Lung (tissue), 17 donors: ENCODE measurements at places on chromosomes 2 and 18. TPM values are rescaled to one million over a fixed set of nuclear protein-coding genes. Genes with fewer than 3 reads are reported as not detected.

- DNase-seq, result no peak
These were observed 23.6 kb upstream of the MRPL33 start for GRCh38 chr2:27747827-27748352.

GAREM2 gene
- 1.2 TPM for total RNA-seq

GPR45 gene
- not detected for total RNA-seq

LINC00305 gene
- not detected for total RNA-seq

- DNase-seq, result peak; percentile 92
These were observed 269.3 kb downstream of the TTC32 start for GRCh38 chr2:19632403-19632991.

DNA sequence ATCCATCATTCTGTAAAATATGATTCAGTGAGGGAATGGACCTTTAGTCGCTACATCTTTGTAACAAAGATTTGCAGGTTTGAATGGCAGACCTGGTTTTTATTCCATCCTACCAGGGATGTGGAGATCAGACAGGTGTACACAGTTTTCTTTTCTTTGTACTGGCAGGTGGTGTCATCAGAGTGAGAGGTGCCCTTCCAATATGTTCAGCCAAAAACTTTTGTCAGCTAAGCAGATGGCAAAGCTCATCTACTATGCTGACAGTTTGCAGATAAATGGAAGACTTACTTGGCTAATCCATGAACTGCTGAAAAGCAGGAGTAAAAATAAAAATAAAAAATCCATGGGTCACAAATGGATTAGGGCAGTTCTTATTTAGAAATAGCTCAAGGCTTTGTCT is 185.5 kb upstream of the DOK6 start:
- DNase-seq, result no peak

TMEM198 gene
- 7.1 TPM for total RNA-seq

MRO gene
- 0.71 TPM for total RNA-seq

DNA sequence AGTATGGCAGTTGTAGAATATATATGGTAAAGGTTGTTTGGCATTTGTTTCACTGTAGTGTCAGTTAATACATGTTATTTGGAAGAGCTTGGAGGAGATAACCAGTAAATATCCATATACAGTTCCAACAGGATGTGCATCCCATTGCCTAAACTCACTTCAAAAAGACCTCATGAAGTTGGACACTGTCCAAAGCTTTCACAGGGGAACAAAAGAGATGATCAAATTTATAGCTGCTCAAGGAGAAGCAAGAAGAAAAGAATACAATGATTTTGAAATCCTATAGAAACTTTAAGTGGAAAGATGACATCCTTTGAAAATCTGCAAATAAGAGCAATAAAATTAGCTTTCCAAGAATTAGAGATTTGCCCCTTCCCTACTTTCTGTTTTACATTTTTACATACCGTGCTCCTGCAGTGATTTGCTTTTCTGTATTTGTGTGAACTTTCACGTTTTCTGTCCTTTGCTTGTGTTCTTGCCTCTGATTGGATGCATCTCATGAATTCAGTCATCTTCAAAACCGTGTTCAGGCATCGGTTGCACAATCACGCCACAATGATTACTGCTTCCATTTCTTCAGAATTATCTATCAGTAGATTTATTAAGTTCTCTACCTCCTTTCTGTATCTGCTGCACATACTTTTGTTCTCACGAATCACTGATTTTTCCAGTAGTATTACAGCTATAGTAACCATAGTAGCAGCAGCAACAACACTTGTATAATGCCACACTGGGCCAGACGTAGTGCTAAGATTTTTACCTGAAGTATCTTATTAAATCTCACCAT is 83.8 kb downstream of the PARD3B start:
- DNase-seq, result peak; percentile 84

GRCh38 chr2:7880566-7880965 is 801.3 kb upstream of the ID2 start:
- DNase-seq, result no peak

- no peak for DNase-seq
These were observed 63.7 kb upstream of the POU3F3 start for GRCh38 chr2:104790100-104790811.

GRCh38 chr18:22214731-22215528 is 45.5 kb downstream of the GATA6 start:
- no peak for DNase-seq

DNA sequence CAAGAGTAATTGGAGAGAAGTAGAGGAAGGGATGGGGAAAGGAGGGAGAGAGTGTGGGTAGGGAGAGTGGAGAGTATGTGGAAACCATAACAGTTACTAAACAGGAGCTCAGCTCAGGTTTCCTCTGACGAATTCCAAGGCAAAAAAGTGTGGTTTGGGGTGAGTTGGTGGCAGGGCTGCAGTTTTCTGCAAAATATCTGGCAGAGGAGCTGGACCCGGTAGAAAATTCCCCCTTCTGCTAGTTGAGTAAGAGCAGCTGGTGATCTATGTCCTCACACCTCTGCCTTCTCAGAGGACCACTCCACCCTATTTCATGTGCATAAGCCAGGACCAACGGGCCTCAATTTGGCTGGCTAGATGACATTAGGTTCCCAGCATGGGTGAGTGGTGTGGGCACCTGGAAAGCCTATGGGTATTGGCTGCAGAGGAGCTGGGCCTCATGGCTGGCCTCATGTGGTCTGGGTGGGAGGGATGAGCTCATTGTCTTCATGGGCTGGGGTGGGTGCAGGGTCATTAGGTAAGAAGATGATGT is 13.2 kb downstream of the NRP2 start:
- no peak for DNase-seq

DNA sequence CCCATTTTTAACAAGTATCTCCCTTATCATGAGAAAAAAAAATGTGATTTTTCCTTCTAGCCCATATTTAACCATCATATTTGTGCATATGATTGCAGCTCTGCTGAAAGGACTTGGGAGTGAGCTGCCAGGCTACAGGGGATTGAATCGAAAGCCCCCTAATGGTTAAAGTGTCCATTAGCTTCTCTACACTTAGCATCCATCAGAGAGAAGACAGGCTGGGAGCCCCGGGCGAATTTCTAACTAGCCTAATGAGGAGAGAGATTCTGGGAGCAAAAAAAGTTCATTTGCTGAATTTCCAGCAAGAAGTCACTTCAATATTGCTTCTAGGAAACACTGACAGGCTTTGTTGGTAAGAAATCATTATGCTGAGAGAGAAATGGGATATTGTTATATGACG is 848.8 kb downstream of the TDRD15 start:
- no peak for DNase-seq

SERTAD2 gene
- total RNA-seq, result 26.7 TPM

DNA sequence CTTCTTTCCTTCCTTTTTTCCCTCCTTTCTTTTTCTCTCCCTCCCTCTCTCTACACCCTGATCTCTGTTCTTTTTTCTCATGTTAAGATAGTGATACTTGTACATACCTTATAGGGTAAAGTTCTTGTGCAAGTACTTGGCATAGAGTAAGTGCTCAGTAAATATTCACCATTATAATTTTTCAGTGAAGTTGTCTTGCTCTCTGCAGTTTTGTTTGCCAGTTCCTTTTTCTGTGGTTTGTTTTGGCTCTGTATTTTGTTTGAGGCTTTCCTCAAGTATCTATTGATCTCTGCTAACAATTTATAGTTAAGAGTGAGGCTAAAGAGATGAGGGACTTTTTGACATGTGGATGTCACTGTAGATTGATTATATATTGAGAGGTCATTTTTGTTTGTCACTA is 48.0 kb downstream of the MTX2 start:
- DNase-seq, result no peak

DNA sequence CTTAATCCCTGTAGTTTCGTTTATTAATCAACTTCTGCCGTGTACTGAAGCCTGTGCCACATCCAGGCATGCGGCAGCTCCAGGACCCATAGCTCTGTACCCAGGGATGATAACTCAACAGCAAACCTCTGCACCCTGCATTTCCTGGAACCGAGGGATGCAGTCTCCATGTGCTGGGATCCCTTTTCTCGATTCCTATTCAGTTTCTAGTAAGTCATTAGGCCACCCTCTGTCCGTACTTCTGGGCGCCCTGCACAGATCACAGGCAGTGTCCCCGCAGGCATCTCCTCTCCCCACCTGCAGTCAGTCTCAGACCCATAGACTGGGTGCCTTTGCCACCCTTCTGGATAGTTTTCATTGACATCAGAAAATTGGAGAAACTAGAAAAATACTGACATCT is 18.8 kb downstream of the TMEM18 start:
- no peak for DNase-seq

DNA sequence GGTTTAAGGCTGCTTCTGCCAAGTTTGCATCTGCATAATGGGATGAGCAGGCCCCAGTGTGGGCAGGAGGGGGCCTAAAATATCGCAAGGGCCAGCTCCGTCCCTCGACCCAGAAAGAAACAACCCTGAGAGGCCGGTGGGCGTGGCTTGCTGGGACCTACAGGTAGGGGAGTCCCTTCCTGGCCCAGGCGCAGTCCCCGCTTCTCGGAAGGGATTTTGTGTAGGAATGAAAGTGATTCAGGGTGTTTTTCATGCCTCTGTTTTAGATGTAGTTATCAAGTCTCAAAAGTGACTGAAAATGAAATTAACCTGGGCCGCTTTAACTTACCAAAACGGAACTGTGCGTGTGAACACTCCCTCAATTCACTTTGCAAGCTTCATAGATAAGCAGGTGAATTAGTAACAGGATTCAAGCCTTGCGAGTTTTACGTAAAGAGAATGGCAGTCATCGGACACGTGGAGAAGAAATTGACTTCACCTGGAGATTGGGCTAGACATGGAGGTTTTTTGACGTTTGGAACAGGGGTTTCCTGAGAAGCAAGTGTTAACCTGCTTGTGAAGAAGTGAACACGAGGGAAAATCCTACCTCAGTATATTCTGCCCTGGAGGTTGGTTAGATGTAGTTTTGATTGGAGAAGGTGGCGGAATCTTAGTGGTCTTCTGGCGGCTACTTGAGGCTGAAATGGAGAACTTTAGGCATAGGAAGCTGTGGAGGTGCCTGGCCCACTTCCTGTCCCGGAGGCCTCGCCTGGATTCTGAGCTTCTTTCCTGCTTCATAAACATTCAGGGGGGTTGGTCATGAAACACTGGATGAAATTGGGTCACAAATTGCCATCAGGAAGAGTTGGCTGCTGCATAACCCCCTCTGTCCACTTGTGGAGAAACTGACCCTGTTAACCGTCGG is 1.7 kb downstream of the NCK2 start:
- peak; percentile 57 for DNase-seq

DNA sequence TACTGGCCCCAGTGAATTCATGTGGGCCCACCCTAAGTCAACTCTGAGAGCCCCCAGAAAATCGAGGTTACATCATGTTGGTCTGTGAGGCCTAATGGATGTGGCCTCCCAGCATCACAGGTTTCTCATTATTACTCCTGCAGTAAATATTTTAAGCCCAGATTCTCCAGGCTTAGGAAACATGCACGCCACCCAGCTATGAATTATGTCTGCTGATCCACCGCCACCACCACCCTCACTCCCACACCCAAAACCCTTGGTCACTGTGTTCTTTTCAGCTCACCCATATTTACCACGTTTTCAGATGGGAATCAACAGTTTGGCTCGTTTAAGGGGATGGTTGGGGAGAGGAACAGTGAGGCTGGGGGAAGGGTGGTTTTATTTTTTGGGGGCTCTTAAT is 128.6 kb downstream of the NCK2 start:
- no peak for DNase-seq

MEP1B gene
- not detected for total RNA-seq

CD226 gene
- 2.5 TPM for total RNA-seq

GRCh38 chr2:201451292-201452057 is at the start of the genes STRADB and TRAK2:
TSS of gene STRADB (plus strand) at chr2:201451740. CDS start at chr2:201454841, 3,101 bp downstream.
TSS of gene TRAK2 (minus strand) at chr2:201451458. CDS start at chr2:201420507, 30,951 bp downstream.
- peak; percentile 97 for DNase-seq

DNA sequence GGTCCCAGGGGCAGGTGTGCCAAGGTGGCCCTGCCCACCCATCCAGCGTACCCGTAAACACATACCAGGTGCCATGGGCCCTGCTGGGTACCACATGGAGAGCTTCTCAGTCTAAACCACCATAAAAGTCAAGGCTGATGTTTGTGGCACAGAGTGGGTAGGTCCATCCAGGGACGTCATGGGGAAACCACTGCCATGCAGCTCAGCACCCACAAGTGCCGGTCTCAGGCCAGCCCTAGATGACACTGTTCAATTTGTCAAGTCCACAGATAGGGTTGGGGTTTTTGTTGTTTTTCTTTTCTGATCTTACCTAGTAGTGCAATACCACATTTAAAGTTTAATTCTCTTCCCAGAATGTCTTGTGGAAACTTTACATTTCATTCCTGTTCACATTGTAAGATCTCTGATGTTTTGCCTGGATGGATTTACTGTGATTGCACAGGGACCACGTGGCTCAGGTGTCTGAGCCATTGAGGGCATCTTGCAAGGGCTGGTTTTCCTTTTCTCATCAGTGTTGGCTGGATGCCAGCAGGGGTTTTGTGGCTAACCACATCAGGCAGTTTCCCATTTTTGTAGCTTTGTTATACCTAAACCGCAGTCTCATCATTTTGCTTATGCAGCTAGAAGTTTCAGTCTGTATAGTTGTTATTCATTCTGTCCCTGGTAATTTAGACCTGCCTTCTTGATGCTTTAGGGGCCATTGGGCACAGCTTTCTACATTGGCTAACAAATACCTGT is 64.7 kb downstream of the STK25 start:
- no peak for DNase-seq

DNA sequence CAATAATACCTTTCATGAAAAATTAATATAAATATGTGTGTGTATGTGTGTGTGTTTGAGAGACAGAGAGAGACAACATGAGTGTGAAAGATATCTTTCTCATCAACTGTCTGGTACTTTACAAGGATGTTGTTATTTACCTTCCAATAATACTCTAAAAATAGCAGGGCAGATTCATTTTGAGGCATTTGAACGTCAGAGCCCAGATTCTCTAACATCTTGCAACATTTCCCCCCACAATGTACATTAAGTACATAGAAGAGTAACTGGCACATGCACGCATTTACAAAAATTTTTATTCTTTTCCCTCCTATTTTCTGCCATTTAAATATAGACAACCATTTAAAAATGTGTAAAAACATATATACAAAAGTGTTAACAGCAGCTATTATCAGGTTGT is 100.9 kb downstream of the PID1 start:
- DNase-seq, result peak; percentile 12

- DNase-seq, result no peak
These were observed 150.9 kb downstream of the TWIST2 start for GRCh38 chr2:238998801-238999200.

UGT1A6 gene
- 2.3 TPM for total RNA-seq

- peak; percentile 93 for DNase-seq
These were observed at the start of gene ZEB2 for GRCh38 chr2:144519934-144520731. TSS of gene ZEB2 (minus strand) at chr2:144520119. CDS start at chr2:144517350, 2,769 bp downstream.

IGFBP5 gene
- 196 TPM for total RNA-seq

DNA sequence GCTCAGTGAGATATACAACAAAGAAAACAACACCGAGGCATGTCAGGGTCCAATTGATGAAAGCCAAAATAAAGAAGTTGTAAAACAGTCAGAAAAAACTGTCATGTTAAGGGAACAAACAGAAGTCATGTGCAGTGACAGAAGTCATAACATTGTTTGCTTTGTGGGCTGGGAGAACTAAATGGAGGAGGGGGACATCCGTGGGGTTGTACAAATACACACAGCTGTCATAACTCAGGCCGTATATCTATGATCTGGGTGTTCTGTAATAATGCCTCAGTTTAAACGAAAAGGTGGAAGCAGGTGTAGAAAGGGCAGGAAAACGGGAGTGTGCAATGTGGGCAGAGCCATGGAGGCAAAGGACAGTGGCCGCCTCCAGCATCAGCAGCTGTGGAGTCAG is 27.3 kb downstream of the TIMM21 start:
- no peak for DNase-seq

TUBA4A gene
- 15.6 TPM for total RNA-seq

GAL3ST2 gene
- not detected for total RNA-seq

DYNC1I2 gene
- total RNA-seq, result 190 TPM

RESP18 gene
- not detected for total RNA-seq
